ENCODE measurements at places on chromosomes 12 and 14. TPM values are rescaled to one million over a fixed set of nuclear protein-coding genes. Genes with fewer than 3 reads are reported as not detected.

GRCh38 chr12:108815369-108815768 is 42.0 kb downstream of the SSH1 start:
- H3K4me1 ChIP-seq, result peaks cover 42% of the 10 kb centered on the region
- no peak for DNase-seq
- no peak overlapping the region for H3K4me3 ChIP-seq
- H3K36me3 ChIP-seq, result peaks cover 82% of the 10 kb centered on the region
- no peaks in the 10 kb centered on the region for H3K27me3 ChIP-seq
- H3K27ac ChIP-seq, result no peak overlapping the region

GRCh38 chr14:74519316-74520074 is 25.9 kb downstream of the ISCA2 start:
- H3K4me1 ChIP-seq, result no peaks in the 10 kb centered on the region
- H3K36me3 ChIP-seq, result peaks cover 44% of the 10 kb centered on the region
- H3K4me3 ChIP-seq, result no peak overlapping the region
- peaks cover 8% of the 10 kb centered on the region for H3K27me3 ChIP-seq

DNA sequence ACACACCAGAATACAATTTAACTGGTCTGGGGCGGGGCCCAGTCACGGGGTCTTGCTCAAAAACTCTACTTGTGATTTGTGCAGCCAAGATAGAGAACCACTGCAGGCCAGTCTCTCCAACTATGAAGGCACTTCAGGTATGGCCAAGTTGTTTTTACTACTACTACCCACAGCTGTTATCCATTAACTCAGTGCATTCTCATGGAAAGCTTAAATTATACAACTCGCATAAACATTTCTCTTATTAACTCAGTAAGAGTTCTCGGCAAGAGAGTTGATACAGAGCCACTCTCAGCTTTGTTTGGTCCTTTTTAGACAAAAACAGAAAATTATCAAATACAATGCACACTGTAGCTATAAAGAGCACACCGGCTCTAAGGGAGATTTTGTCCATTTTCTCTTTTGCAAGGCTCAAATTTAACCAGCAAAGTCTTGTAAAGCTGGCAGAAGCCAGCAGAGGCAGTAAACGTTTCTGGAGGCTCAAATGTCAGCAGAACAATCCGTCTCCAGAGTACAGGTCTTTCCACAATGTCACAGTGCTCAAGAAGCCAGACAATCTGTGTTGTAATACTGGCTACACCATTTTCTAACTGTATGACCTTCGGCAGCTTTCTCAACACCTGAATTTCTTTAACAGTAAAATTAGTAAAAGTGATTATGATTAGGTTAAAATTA is 85.9 kb downstream of the PTGER2 start:
- peak overlapping the region; percentile 27 for H3K27ac ChIP-seq
- DNase-seq, result peak; percentile 61
- H3K27me3 ChIP-seq, result no peaks in the 10 kb centered on the region
- H3K4me3 ChIP-seq, result no peak overlapping the region
- H3K36me3 ChIP-seq, result no peaks in the 10 kb centered on the region

DNA sequence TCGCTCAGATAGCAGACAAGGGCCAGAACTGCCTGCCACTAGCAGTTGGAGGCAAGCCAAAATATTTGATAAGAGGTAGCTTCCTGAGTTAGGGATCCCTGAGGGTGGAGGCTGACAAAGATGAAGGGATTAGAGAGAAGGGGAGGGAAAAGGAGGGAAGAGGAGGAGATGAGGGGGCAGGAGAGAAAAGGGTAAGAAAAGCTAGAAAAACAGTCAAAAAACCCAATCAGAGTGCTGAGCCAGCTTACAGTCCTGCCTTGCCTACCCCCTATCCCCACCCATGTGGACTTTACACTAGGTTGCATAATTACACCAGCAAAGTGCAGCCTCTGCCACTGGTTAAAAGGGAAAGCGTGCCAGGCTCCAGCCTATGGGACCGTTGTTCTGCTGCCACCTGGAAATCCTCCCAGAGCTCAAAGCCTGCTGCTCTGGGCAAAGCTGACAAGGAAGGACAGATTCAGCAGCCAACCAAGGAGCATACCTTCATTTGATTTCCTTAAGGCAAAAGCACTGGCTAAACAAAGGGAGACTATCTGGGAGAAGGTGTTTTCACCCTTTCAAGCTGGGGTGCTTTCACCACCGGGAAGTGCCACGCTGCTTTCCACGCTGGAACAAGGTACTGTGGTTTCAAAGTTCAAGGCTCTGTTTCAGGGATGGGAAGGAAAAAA is 3.8 kb upstream of the NUMB start:
- no peaks in the 10 kb centered on the region for H3K36me3 ChIP-seq
- peak; percentile 92 for DNase-seq
- H3K4me1 ChIP-seq, result peaks cover 56% of the 10 kb centered on the region
- peak overlapping the region; percentile 24 for H3K4me3 ChIP-seq

- no peak for DNase-seq
- no peaks in the 10 kb centered on the region for H3K36me3 ChIP-seq
- H3K27me3 ChIP-seq, result no peaks in the 10 kb centered on the region
- no peaks in the 10 kb centered on the region for H3K4me1 ChIP-seq
Observed at GRCh38 chr14:64788706-64789105, 84.5 kb downstream of the PLEKHG3 start.

- no peak overlapping the region for H3K4me3 ChIP-seq
- H3K27ac ChIP-seq, result no peak overlapping the region
- no peak for DNase-seq
- H3K36me3 ChIP-seq, result no peaks in the 10 kb centered on the region
Observed at GRCh38 chr14:93834699-93835371, 46.5 kb upstream of the PRIMA1 start.

DNA sequence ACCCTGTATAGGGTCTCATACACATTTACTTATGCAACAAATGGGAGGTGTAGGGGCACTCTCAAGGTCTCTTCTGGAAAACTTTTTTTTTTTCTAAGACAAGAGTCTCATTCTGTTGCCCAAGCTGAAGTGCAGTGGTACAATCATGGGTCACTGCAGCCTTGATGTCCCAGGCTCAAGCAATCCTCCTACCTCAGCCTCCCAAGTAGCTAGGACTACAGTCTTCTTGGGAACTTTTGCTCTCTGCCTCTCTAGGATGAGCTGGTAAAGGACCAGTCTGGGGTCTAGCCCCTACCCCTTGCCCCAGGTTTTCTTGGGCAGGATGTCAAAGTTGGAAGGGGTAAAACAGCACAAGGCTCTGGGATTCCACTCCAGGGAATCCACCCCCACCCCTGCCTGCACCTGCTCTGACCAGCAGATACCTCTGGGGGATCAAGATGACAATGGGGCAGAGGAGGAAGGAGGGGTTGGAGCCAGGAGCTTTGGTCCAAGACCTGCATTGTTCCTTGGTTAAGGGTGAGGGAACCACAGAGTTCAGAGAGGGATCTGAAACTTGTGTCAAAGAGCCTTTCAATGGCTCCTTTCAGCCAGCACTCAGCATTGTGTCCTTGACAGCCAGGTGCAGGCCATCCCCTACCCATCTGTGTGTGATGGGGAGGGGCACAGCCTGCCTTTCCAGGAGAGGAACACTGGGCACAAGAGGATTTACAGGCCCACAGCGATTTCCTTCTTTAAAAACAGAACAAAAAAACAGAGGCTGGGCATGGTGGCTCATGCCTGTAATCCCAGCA is 12.2 kb downstream of the CTDSP2 start:
- DNase-seq, result no peak
- no peaks in the 10 kb centered on the region for H3K27me3 ChIP-seq
- peaks cover 99% of the 10 kb centered on the region for H3K4me1 ChIP-seq
- H3K36me3 ChIP-seq, result peaks cover 1% of the 10 kb centered on the region

- H3K36me3 ChIP-seq, result no peaks in the 10 kb centered on the region
- peaks cover 13% of the 10 kb centered on the region for H3K4me1 ChIP-seq
- H3K27me3 ChIP-seq, result no peaks in the 10 kb centered on the region
- H3K4me3 ChIP-seq, result no peak overlapping the region
- H3K27ac ChIP-seq, result peak overlapping the region; percentile 21
Observed at GRCh38 chr12:69415471-69416275, 54.5 kb upstream of the FRS2 start.

GRCh38 chr12:10562306-10562933 is 51.0 kb downstream of the MAGOHB start:
- no peaks in the 10 kb centered on the region for H3K27me3 ChIP-seq
- H3K4me3 ChIP-seq, result no peak overlapping the region
- no peaks in the 10 kb centered on the region for H3K4me1 ChIP-seq
- no peak for DNase-seq

- DNase-seq, result no peak
- no peaks in the 10 kb centered on the region for H3K4me1 ChIP-seq
Observed at GRCh38 chr14:30597504-30597903, 24.6 kb upstream of the SCFD1 start.

DNA sequence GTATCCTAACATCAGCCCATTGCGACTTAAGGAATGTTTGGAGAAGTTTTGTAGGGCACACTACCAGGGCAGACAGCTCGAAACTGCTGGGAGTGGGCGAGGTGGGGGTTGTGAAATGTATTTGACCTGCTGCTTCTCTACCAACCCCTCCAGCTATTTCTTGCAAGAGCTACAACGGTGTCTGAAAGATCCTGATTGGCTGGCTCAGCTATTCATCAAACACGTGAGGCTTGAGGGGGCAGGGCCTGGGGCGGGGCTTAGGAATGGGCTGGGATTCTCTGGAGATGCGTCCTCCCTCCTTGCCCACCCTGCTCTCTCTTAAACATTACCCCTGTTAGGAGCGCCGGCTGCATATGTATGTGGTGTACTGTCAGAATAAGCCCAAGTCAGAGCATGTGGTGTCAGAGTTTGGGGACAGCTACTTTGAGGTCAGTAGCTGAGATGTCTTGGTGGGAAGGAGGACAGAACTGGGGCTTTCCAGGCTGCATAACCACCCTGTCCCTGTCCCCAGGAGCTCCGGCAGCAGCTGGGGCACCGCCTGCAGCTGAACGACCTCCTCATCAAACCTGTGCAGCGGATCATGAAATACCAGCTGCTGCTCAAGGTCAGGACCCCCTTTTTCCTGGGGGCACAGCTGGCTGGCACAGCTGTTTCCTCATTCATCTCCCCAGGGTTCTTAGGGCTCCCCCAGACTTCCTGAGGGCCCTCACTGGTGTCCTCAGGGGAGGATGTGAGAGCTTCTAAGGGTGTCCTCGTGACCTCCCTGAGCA is 3.1 kb downstream of the ARHGEF25 start:
- H3K4me1 ChIP-seq, result peaks cover 56% of the 10 kb centered on the region
- no peak overlapping the region for H3K27ac ChIP-seq
- peaks cover 15% of the 10 kb centered on the region for H3K36me3 ChIP-seq
- peaks cover 91% of the 10 kb centered on the region for H3K27me3 ChIP-seq
- no peak for DNase-seq
- H3K4me3 ChIP-seq, result no peak overlapping the region

DNA sequence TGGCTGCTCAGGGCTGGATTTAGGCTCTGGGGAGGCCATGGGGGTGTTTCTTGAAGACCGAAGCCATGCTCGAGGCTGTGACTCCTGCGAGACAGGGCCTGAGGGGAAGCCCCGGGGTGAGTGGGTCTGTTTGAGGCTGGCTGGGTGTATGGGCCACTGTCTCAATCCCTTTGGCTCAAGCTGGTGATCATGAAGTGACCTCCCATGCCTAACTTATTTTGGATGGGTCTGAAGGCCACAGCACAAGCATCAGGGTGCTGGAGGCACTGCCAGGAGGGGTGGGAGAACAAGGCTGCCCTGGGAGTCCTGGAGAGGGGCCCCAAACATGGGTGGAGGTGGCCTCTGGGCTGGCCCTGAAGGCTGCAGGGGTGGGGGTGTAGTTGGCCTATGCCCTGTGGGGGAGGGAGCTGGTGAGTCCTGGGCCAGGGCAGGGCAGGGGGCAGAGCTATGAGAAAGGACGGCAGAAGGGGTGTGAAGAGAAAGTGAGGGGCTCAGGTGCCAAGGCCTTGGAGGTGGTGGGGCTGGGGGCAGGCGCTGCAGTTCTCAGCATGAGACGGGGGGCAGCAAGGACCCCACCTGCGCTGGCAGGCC is 100.9 kb downstream of the KIF26A start:
- H3K27me3 ChIP-seq, result no peaks in the 10 kb centered on the region
- H3K4me3 ChIP-seq, result no peak overlapping the region
- DNase-seq, result peak; percentile 15
- H3K4me1 ChIP-seq, result no peaks in the 10 kb centered on the region

- no peak overlapping the region for H3K27ac ChIP-seq
- H3K27me3 ChIP-seq, result no peaks in the 10 kb centered on the region
- H3K36me3 ChIP-seq, result no peaks in the 10 kb centered on the region
- DNase-seq, result no peak
- H3K4me1 ChIP-seq, result no peaks in the 10 kb centered on the region
Observed at GRCh38 chr12:131197490-131197889, 243.8 kb downstream of the ADGRD1 start.

GRCh38 chr14:50344876-50345563 is 32.9 kb downstream of the DMAC2L start:
- H3K4me1 ChIP-seq, result peaks cover 8% of the 10 kb centered on the region
- H3K27me3 ChIP-seq, result no peaks in the 10 kb centered on the region
- no peak overlapping the region for H3K27ac ChIP-seq
- no peaks in the 10 kb centered on the region for H3K36me3 ChIP-seq

DNA sequence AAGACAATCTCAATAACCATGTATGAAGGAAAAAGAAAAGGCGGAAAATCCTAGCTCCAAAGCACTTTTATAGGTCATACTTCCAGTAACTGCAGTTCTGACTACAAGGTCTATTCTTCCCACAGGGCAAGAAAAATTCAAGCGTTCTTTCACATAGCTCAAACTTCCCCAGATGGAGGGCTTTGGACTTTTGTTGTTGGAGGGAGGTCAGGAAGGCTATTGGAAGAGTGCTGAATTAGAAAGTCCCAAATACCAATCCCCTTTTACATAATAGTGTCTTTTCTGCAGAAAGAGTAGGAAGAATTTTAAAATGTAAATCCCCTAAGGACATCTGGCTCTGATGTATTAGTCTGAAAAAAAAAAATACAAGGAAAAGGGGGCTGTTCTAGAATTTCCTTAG is 309.4 kb downstream of the MDGA2 start:
- no peaks in the 10 kb centered on the region for H3K36me3 ChIP-seq
- DNase-seq, result peak; percentile 6
- H3K27ac ChIP-seq, result no peak overlapping the region
- H3K27me3 ChIP-seq, result no peaks in the 10 kb centered on the region
- H3K4me1 ChIP-seq, result no peaks in the 10 kb centered on the region

- no peak overlapping the region for H3K4me3 ChIP-seq
- H3K36me3 ChIP-seq, result no peaks in the 10 kb centered on the region
- DNase-seq, result no peak
- no peak overlapping the region for H3K27ac ChIP-seq
Observed at GRCh38 chr14:32005628-32006027, 71.5 kb upstream of the ARHGAP5 start.

- H3K36me3 ChIP-seq, result no peaks in the 10 kb centered on the region
- H3K4me3 ChIP-seq, result no peak overlapping the region
- peak; percentile 64 for DNase-seq
- peaks cover 7% of the 10 kb centered on the region for H3K4me1 ChIP-seq
- peak overlapping the region; percentile 54 for H3K27ac ChIP-seq
- no peaks in the 10 kb centered on the region for H3K27me3 ChIP-seq
Observed at GRCh38 chr12:13179211-13180074, 17.1 kb upstream of the EMP1 start.

- H3K36me3 ChIP-seq, result no peaks in the 10 kb centered on the region
- no peak overlapping the region for H3K4me3 ChIP-seq
- DNase-seq, result no peak
- peaks cover 12% of the 10 kb centered on the region for H3K4me1 ChIP-seq
- H3K27ac ChIP-seq, result no peak overlapping the region
Observed at GRCh38 chr14:20976291-20976690, 13.5 kb upstream of the METTL17 start.

GDF3 gene
- total RNA-seq, result not detected

ACAD10 gene
- 29.0 TPM for total RNA-seq

CLEC1A gene
- total RNA-seq, result 4.6 TPM

TAS2R14 gene
- 1.8 TPM for total RNA-seq

PLD4 gene
- total RNA-seq, result not detected

PFKM gene
- 9.3 TPM for total RNA-seq

PDE3A gene
- 47.3 TPM for total RNA-seq

SYT1 gene
- total RNA-seq, result 4.3 TPM

CCDC198 gene
- total RNA-seq, result not detected

FAM186B gene
- total RNA-seq, result 0.18 TPM

TAS2R20 gene
- not detected for total RNA-seq

NPAS3 gene
- total RNA-seq, result under 0.01 TPM
